SK-N-MC (cell line): ENCODE measurements at places on chromosomes 7 and 10.

DNA sequence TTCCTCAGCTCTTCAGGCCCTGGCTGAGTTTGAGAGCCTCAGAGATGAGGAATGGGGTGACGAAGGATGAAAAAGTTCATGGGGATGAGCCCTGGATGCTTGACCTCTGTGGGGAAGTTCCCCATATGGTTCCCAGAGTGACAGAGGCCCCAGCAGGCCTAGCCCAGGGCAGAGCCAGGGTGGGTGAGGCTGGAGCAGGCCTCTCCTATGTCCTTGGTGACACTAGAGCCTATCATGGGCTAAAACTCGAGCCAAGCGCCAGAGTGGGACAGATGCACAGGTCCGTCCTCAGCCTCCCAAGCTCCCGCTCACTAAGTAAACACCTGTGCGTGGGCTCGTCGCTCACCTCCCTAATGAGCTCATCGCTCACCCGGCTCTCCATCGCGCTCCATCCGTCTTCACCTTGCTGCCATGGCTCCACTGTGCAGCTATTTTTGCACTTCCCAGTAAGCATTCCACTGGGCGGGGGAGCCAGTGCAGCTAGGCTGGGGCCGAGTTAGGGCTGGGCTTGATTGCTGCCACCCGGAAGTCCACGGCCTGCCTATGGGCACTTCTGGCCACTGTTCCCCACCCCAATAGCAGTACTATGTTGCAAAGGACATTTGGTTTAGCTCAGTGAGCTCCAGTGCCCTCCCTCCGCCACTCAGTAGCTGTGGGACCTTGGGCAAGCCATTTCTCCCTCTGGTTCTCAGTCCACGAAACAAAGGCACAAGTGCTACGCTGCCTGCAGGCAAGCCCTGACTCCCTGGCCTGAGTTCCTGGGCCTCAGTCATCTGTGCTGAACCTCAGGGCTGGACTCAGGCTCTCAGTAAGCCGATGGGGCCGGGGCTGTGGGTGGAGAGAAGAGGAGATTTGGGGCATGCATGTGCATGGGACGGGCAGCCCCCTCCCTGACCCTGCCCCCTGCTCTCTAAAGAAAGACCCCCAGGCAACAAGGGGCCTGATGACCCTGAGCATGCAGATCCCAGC is 117.3 kb upstream of the PCBD1 start:
- DNase-seq, result no peak

DNA sequence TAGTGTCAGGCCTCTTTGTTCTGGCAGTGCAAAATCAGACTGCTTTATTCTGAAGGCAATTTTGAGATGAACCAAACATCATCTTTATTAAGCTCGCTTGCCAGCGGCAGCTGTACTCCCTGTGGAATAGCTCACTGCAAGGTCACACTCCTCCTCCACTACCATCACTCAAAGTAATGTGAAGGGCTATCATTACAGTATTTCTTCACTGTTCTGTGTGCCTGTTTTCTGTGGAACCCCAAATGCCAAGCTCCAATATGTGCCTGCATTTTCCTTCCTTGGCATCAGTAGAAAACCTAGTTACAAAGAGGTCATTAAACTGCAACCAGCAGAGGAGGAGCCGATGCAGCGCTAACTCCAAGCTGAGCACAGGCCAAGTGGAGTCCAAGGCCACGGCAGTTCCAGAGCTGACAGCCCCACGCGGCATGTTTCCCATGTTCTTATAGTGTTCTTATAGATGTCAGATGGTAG is 21.4 kb downstream of the BCCIP start:
- no peak for DNase-seq

GRCh38 chr7:7565746-7566650 is 686 bp upstream of the MIOS start:
- DNase-seq, result no peak

DNA sequence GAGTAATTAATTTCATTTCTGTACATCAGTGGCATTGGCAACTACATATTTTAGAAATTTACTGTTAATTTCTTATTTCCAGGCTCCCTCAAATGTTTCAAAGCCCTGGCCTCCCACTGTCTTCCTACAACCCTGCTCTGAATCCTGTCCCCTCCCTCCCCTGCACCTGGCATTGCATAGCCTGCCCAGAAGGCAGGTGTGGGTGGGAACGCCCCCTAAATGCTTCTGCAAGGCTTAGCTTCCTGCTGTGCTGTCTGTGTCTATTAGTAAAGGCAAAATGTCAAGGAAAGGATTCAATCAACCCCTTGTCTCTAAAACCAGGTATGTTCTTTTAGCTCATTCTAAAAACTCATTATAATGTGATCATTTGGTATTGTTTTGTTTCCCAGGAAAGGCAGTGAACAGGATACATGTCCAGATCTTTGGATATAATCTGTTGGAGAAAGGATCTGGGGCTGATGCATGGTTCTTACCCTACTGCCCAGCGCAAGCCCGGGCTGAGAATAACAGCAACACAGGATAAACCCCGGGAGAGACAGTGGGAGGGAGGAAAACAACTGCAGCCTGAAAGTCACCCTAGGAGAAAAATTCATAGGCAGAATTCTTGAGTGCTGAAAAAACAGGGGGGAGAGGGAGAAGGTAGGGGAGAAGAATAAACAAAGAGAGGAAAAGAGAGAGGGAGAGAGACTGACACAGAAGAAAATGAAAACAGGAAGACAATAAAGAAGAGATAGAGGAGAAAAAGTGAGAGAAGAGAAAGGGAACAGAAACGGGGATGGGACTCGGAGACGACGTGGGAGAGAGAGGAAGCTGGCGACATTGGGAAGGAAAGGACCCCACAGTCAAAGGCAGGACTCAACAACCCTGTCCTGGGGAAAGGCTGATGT is 589 bp downstream of the ZNF488 start:
- DNase-seq, result no peak

GRCh38 chr7:155792315-155792960 is 19.8 kb downstream of the SHH start:
- no peak for DNase-seq

DNA sequence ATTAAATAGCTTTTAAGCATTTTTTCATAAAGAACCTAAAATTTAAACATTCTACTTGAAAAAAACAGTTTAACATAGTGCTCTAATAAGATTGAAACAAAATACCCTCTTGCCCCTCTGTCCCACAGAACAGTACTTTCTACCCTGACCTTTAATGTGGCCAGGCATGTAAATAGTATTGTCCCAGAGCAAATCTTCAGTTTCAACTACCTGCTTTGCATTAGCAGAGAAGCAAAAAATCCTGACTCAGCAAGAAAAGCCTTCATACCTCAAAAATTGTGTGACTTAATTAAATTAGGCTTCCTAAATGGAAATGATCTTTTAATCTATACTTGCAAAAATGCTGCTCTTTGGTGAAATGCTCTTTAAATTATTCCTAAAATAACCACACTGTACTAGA is 237.4 kb upstream of the AOAH start:
- DNase-seq, result no peak

GRCh38 chr7:150993511-150993910 is 2.7 kb downstream of the NOS3 start:
- no peak for DNase-seq

GRCh38 chr10:23516530-23516929 is 77.7 kb downstream of the OTUD1 start:
- DNase-seq, result no peak

DNA sequence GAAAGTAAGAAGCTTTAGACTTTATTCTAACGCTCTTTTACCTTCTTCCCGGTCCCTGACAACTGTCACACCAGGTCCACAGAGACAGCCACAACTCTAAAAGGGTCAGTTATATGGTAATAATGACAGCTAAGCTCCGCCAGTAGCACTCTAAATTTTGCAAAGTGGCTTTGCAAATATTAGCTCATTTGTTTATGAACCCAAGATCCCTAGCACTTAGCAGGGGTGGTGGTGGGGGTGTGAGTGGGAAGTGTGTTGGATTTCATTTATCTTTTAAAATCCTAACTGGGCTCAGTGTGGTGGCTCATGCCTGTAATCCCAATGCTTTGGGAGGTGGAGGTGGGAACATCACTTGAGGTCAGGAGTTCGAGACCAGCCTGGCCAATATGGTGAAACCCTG is 34.8 kb upstream of the SDK1 start:
- no peak for DNase-seq

GRCh38 chr7:37352974-37353948 is 95.4 kb downstream of the ELMO1 start:
- DNase-seq, result no peak
